ENCODE measurements at places on chromosomes 3 and 15.
A peak's percentile ranks its signal among the peaks of the same experiment; 100 is the strongest.

DNA sequence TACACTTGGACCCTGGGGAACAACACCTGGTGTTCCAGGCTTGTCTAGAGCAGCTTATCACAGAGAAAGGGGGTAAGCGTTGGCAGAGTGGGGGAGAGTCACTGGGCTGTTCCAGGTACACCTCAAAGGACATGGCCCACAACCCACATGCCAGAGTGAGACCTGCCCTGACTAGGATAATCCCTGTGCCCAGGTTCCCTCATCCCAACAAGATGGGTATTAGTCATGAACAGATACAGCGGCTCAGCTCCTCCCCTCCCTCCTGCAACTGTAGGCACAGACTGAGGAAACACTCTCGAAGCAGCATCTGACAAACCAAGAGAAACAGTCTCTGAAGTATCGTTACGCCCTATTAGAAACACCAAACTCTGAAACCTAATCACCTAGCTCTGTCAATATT, 32.1 kb upstream of the RPS17 start:
- DNase-seq = no peak

DNA sequence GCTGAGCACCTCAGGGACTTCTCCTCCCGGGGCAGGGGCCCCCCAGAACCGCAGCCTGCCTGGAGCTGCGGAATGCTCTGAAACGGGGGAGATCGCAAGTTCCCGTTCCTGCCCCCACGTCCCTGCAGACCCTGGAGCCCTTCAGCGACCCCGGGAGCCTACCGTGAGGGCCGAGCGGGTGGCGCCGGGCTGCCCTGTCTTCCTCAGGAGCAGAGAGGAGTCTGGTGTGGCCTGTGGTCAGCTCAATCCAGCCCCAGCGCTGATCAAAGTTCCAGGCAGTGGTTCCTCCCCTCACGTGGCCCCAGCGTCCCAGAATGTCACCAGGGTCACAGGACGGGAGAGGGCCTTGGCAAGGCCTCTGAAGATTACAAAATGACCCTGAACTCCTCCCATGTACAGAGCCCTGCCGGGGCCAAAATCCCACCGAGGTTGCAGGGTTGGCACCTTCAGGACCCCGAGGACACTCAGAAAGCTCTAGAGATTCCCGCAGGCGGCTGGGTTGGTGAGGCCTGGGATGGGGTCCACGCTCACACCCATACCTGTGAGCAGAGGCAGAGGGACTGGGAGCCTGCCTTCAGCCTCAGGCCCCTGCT, at the start of gene CPN2:
Gene CPN2, minus strand, starts transcription at position 249 of the 593 bp plus-strand sequence. CDS start 8,626 bp downstream, outside the sequence.
- no peak for DNase-seq

GRCh38 chr3:166456286-166456685, 619.1 kb upstream of the BCHE start:
- DNase-seq = no peak

- DNase-seq = no peak
These were observed 130.0 kb upstream of the TJP1 start for GRCh38 chr15:29952225-29952624.

DNA sequence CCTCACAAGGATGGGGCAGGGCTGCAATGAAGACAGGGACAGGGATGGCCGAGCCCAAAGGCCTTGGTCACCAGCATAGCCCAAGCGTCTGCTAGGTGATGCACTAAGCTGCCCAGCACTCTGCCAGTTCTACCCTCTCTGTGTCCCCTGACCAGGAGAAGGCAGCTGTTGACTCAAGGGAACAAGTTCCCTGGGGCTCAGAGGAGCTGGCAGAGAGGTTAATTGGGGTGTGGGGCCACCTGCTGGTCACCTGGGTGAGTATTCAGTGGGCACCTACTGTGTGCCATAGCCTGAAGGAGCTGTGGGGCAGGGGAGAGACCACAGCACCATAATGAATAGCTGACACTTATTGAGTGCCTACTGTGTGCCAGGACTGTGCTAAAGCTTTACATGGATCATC, 22.0 kb upstream of the DOCK3 start:
- DNase-seq = no peak

GRCh38 chr15:51702710-51703109, 21.4 kb downstream of the SCG3 start:
- no peak for DNase-seq

- DNase-seq = no peak
These were observed 269.4 kb upstream of the PEX5L start for GRCh38 chr3:180306155-180306554.

DNA sequence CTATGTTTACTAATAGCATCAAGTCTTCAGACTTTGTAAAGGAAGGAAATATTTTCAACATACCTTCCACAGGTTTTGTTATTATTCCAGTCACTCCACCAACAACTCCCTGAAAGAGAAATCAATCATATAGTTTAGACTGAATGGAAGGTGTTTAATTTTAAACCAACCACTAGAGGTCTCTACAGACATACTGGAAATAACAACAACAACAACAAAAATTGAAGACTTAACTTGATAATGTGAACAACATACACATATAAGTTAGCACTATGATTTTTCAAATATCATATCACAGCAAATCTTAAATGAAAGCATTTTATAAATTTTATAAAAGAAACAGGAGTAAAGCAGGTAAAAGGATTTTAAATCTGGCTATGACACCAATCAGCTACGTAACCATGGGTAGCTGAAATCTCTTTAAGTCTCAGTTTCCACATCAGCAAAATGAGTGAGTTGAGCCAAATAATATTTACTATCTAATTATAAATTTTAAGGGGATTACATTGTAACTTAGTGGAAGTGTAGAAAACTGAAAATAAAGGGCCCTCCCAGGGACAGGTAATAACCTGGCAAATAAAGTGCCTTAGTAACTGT, 188.2 kb downstream of the VPS13C start:
- no peak for DNase-seq

DNA sequence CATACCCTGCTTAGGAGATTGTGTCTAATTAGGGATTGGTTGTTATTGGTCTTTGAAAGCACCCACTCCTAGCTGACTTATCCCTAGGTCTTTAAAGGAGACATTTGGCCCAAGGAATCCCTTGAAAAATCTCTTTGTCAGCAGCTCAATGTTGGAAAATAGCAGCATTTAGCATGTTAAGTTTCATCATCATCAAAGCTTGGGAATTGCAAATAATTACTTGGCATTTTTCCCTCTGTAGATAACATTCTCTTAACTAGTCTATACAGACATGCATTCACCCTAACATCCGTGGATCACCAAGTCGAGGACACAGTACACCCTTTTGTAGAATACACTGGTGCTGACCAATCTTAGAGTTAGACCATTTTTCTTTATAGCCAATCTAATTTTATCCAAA, 332.2 kb downstream of the AGBL1 start:
- DNase-seq = no peak

GRCh38 chr3:119562307-119562961, 3.0 kb upstream of the CD80 start:
- peak; percentile 87 for DNase-seq

GRCh38 chr3:49492969-49493368, 22.9 kb downstream of the DAG1 start:
- no peak for DNase-seq

DNA sequence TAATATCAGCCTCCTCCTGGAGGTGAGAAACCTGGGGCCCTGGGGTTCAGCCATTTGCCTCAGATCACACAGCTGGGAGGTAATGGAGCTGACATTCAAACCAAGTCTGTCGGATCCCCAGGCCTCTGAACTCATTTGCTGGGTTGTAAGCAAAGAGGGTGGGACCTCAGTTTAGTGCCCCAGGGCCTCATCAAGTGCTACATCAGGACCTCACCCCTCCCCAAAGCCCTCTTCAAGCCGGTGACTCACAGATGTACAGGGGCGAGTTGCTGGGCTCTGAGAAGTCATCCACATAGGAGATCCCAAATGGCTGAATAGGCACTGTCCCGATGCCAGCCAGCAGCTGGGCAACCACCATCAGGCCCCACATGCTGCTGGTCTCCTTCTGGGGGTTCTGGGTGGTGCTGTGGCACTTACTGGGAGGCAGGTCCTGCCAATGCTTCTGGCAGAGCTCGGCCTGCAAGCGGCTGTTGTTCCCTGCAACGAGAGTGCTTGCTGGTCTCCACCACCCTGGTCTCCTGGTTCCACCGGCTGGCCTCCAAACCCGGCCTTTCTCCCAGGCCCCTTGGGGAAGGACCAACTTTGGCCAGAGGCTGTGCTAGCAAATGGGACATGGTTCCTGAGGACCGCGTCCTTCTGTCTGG, 59.2 kb upstream of the RAB6B start:
- no peak for DNase-seq

DNA sequence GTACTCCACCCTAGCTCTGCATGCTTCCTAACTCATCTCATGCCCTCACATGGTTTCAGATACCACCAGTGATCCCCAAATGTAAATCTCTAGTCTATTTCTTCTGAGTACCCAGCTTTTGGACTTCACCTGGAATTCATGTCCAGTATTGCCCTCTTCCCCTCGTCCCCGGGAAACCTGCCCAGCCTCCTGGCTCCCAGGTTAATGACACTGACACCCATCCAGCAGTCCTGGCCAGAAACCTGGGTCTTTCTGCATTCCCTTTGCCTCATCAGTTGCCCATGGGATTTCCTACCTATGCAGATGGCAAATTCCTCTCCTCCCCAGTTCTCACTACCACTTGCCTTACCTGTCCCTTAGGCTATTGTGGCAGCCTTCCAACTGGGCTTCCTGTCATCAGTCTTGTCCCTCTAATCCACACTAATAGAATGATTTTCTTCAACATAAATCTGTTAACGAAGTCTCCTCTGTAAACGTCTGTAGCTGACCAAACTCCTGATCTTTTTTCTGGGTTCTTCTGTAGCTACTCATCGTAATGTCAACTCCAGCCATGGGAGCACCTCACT, 15.3 kb upstream of the MYLK start:
- no peak for DNase-seq

GRCh38 chr3:109184726-109185125, 48.2 kb downstream of the C3orf85 start:
- no peak for DNase-seq

DNA sequence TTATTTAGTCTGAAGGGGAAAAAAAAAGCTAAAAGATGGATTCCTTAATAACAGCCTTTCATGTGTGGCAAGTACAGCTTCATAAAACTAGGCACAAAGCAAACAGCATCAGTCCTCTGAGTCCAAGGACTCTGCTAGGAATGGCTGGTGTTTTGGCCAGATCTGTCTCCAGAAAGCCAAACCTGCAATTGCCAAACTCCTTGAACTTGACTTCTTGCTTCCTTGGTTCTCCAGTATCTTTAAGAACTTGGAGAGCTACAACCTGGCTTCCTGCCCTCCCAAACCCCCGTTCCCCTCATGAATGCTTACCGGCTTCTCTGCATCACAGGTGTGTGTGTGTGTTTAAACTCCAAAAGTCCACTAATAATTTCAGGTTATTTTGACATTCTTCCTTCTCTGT, 1.6 kb upstream of the PLOD2 start:
- no peak for DNase-seq

DNA sequence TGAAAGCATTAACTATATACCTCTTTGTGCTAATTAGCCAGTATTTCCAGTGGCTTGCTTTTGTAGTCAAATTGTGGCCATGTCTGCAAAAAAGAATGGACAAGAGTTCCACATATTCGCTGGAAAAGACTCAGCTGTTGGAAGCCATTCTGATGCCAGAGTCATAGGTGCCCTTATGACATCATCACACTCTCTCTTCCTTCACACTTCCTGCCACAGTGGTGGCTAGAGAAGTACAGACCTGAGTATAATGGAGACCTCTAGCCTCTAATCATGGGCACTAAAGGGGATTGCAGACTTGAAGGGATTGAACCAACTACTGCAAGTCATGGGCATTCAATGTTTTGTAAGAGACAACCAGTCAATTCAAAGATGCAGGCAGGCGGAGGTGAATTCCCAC, 38.3 kb upstream of the IQCF6 start:
- no peak for DNase-seq

GRCh38 chr15:69718916-69719315, 266.3 kb downstream of the RPLP1 start:
- DNase-seq = no peak

- DNase-seq = no peak
These were observed 17.2 kb downstream of the SFMBT1 start for GRCh38 chr3:53028641-53029040.
